SK-N-SH (cell line): ENCODE measurements at places on chromosomes 5 and 9.

DNA sequence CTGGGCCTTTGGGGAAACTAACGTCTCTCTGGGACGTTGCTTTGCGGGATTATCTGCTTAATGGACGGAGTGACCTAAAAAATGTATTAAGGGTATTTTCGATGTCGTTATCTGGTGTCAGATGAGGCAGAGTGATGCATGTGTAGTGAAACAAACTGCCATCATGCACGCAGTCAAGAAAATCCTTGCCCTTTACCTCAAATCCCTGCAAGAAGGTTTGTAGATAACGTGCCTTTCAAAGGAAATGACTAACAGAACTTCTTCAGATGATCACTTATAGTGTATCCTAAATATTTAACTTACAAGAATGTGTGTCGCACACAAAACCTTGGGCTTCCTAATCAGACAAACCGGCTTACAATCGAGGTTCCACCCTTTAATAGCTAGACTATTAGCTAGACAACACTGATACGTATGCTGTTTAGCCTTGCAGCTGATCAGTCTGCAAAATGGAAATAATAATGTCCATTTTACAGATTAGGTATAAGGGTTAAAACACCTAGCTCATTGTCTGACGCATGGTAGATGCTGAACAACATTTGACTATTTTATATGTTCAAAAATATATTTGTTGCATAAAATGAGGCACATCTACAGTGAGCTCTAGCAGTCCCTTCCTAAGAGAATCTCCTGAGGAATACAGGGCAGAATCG lies 541 bp upstream of the TBCA start:
- DNase-seq: no peak

DNA sequence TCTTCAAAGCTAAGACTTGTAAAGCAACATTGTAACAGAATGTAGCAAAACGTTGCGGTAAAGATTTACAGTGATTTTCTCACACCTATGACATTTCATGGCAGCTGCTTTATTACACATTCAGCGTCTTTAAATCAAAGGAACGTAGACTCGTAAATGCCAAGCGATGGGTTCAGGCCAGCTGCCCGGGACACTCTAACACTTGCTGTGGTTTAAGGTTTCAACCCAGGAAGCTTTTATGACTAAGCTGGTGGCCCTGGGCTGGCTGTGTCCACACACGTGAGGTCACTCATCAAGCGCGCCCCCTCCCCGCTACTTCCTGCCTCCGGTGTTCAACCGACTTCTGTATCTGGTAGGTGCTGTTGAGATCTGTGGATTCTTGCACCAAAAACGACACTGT lies 2.5 kb downstream of the SLC6A18 start:
- no peak for DNase-seq

GRCh38 chr9:2837915-2838314 lies 6.0 kb downstream of the PUM3 start:
- DNase-seq: peak; percentile 12

- DNase-seq: no peak
These were observed 18.4 kb downstream of the FAM219A start for GRCh38 chr9:34440017-34440416.

GRCh38 chr5:148976569-148977381 lies 86.1 kb downstream of the SH3TC2 start:
- no peak for DNase-seq
